NCI-H2227 treated with DMSO at 0.1 percent for 48 hours (cell line): ENCODE measurements at places on chromosomes 3 and 15.

GRCh38 chr3:152298393-152299248 is 29.9 kb downstream of the MBNL1 start:
- peak; percentile 85 for DNase-seq

DNA sequence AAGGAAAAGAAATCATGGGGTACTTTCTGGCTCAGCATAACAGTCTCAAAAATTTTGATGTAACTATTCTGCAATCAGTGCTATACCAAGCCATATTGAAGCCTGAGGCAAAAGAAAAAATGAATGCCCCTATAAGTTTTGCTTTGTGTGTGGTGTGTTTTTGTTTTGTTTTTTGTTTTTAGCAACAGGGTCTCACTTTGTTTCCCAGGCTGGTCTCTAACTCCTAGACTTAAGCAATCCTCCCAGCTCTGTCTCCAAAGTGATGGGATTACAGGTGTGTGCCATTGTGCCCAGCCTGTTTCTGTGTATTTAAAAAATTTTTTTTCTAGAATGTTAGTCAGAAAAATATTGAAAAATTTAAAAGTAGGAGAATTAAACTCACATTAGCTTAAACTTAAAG is 93.2 kb downstream of the ZNF280D start:
- DNase-seq = no peak

- DNase-seq = no peak
Measured at GRCh38 chr3:121835465-121835801, 424 bp downstream of the EAF2 start.

DNA sequence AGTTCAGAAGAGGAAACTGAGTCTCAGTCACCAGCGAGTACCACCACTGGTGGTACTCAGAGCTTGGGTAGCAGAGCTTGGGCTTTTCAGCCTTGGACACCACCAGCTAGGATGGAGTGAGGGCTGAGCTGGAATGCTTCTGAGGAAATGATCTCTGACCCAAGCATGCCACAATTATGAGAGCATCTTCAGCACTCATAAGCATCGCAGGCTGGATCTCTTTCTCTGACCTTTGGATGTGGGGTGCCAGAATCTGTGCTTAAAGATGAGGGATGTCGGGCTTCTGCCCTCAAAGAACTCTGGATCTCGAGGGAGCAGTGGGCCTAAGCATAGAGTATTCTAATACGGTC is 36.4 kb downstream of the ZNF710 start:
- DNase-seq = no peak

DNA sequence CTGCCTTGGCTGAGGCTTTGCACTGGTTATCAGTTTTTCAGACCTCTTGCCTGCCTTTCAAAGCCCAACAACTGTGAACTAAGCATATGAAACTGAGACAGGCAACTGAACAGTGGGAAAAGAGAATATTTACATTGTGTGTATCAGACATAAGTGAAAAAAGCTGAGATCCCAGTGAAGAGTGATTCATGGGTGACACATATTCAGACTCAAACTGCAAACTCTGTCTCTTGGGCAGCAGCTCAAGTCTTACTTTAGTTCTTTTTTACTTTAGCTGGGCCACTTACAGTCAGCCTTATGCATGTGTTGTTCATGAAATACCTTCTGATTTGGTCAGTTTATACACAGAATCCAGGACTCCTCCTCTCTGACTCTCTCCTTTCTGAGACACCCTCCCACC is 19.2 kb downstream of the SUCLG2 start:
- no peak for DNase-seq
